ENCODE measurements at places on chromosomes 7 and 10.

GRCh38 chr7:102432442-102433218 lies 745 bp upstream of the ORAI2 start:
- peak; percentile 40 for DNase-seq

DNA sequence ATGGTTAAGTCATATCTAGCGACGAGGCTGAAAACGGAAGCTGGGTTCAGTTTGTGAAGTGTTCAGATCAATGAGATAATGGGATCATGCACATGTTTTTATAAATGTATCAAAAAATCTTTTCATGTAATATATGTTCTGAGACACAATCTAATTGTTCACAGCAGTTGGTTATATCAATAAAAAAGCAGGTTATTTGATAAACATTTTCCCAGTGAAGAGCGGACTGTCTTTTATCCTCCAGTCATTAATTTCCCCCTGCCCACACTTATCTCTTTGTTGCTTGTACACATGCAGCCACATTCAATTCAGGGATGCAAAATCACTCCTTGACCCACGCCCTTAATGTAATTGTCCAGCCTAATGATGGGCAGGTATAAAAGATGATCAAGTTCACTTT lies 563.1 kb downstream of the INHBA start:
- no peak for DNase-seq

- no peak for DNase-seq
These were observed 78.5 kb downstream of the C7orf25 start for GRCh38 chr7:42833411-42833810.

GRCh38 chr10:71229726-71230655 lies 17.6 kb downstream of the UNC5B start:
- no peak for DNase-seq

- no peak for DNase-seq
These were observed 253.2 kb downstream of the BMPER start for GRCh38 chr7:34158368-34159153.

- DNase-seq, result no peak
These were observed 274.0 kb downstream of the DGKB start for GRCh38 chr7:14628516-14628915.

DNA sequence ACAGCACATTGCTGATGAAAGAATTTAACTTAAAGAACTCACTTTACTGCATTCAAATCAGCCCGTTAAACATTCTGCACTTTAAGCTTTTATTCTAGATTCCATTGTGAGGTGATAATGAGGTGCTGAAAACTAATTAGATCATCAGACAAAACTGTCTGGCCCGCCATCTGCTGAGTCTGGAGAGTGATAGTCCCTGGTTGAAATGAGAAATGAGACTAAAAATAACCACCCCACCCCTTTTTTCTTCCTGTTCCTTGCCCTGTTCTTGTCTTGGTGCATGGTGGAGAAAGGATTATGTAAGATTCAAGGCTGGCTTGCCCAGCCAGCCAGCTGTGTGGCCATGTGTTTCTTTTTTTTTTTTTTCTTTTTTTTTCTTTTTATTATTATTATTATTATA lies 277.0 kb upstream of the COBL start:
- no peak for DNase-seq

DNA sequence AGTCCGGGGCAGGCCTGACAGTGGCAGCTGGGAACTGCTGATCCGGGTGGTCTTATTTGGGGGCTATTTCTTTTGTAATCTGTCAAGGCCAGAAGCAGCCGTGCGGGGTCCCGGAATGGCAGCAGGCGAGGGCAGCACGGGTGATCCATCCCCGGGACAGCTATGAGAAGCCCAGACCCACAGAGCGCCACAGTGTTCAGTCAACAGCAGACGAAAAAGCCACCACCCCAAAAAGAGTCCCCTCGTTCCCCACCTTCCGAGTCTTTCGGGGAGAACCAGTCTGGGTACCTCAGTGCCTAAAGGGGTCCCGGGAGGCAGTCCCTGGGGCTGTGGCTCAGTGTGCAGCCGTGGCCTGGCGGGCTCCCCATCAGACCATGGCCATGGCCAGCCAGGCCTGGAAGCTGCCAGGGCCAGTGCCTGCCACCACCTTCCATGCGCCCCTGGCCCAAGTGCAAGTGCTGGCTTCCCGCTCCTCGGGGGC lies 125.1 kb upstream of the KCTD7 start:
- DNase-seq, result no peak

GRCh38 chr7:49778731-49779270 lies 5.4 kb downstream of the VWC2 start:
- no peak for DNase-seq

DNA sequence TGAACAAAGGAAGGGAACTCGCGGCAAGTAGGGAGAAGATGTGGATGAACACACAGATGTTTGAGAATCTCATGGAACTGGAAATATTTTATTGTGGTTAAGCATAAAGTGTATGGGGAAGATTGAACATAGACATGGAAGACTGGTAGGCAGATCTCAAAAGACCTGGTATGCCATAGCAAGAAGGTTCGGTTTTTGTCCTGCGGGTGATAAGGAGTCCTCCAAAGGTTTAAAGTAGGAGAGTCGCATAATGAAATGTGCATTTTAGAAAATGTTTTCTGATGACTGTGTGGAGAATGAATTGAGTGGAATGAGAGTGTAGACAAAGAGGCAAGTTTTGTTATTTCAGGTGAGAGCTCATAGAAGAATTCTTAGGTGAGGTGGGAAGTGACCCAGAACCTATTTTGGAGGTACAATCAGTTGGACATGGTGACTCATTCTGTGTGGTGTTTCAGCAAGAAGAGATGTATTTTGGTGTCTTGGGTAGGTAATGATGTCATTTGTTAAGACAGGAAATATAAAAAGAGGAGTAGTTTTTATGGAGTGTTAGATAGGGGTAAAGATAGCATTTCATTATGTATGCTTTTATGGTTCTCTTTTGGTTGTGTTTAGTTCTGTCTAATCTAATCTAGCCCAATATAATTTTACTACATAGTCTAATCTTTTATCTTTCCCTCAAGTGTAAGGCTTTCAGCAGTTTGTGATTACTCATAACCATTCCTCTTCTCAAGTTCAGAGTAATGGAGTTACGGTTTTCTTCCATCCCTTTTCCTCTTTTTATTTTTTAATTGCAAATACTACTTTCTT lies 239.2 kb downstream of the EXOC4 start:
- DNase-seq, result no peak

- no peak for DNase-seq
These were observed 212.7 kb upstream of the KCND2 start for GRCh38 chr7:120060281-120060680.

GRCh38 chr10:116627386-116627933 lies 6.7 kb downstream of the PNLIPRP2 start:
- peak; percentile 75 for DNase-seq
